ENCODE measurements at places on chromosomes 3 and 15. TPM values are rescaled to one million over a fixed set of nuclear protein-coding genes. Genes with fewer than 3 reads are reported as not detected.

DNA sequence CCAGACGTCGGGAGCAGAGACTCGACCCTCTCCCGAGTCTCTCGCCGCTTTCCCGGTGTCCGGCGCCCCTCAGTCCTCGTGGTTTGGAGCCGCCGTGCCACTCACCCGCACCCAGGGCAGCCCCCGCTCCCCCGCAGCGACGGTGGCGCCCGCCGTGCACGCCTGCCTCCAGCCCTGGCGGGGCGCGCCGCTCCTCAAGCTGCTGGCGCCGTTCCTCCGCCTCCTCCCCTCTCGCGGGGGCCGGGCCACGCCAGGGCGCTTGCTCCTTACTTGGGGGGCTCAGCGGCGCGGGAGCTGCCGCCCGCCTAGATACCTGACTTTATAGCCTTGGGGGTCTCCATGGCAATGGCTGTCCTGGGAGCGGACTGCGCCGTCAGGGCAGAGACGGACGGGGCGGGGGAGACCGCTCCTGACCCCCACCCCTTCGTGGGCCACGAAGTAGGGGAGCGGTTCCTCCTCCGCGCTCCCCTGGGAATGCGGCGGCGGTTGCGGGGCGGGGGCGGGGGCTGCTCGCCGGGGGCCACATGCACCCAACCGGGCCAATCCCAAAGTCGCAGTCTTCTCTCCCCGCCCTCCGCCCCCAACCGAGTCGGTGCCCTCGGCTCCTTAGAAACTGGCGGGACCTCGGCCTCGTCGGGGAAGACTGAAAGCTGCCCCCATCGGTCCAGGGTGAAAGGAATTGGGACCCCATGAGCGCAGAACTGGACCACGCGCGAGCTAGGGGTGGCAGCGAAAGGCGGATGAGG is at the start of gene ANKRD63:
Gene ANKRD63 (minus strand): TSS at position 196 of the 746 bp plus-strand sequence. CDS start 478 bp downstream, outside the sequence.
- no peak for DNase-seq

DNA sequence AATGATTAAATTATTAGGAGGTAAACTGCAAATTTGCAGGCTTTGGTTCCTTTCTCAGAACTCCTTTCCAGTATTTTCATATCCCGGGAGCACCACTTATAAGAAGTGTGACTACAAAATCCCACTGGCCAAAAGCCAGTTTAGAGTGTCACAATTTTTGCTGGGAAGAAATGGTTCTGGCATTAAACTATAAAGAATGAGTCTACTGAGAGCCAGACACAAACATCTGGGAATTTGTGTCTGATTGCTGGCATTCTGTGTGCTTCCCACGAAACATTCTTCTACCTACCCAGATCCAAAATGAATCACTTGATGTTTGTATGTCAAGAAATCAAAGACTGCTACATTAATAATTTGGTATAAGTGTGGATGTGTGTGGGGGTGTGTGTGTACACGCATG is 82.8 kb downstream of the DUT start:
- DNase-seq = no peak

GRCh38 chr3:158918008-158918407 is 116.2 kb downstream of the MFSD1 start:
- no peak for DNase-seq

DNA sequence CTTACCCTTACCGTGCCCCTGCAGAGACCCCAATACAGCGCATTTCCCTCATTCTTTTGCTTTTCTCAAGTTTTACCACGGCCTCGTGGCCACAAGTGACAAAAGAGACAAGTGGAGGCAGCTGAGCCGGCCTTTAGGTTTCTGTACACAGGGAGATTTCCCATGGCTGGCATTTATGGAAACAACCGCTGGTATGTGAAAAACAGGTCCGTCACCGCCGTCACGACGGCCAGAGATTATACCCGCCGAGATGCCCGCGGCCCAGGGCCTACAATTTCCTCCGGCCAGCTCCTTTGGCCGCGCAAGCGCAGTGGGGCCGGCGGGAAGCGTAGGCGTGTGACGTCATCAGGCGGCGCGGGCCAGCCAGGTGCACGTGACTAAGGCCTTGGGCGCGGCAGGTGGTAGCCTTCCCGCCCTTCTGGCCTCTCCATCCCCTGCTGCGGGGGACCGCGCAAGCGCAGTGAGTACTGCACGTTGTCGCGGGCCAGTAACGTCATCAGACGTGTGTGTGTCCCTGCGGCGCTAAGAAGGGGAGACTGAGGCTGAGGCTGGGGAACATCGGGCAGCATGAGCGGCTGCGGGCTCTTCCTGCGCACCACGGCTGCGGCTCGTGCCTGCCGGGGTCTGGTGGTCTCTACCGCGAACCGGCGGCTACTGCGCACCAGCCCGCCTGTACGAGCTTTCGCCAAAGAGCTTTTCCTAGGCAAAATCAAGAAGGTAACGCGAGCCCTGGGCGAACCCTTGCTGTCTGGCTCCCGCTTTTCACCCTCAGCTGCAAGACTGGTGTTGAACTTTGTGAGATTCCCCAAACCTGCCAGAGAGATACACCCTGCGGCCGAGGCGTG is at the start of gene ACAD9:
Gene ACAD9 (plus strand): TSS at position 496 of the 845 bp plus-strand sequence. CDS start 72 bp downstream, at position 568.
- DNase-seq = peak; percentile 98

DNA sequence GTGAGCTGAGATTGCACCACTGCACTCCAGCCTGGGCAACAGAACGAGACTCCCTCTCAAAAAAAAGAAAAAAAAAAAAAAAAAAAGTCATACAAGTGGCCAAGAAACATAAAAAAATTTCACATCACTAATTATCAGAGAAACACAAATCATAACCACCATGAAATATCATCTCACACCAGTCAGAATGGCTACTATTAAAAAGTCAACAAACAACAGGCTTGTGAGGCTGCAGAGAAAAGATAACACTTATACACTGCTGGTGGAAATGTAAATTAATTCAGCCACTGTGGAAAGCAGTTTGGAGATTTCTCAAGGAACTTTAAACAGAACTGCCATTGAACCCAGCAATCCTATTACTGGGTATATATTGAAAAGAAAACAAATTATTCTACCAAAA is 291.1 kb upstream of the MCTP2 start:
- no peak for DNase-seq

DNA sequence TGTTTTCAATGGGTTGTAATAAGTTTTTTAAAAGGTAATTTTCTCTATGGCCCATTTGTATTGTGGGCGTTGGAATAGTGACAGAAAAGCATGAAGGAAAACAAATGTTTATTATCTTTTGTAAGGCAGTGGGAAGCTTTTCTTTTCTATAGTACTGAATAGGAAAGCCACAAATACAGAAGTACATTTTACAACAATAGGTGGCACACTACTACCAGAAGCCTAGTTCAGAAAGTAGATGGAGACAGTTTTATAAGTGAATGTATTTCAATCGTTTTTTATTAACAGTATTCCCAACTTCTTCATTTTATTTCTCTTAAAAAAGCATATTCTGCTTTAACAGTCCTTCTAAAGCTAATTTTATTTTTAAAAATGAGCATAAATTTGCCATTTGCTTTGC is 296.7 kb downstream of the PTPRG start:
- DNase-seq = no peak

DNA sequence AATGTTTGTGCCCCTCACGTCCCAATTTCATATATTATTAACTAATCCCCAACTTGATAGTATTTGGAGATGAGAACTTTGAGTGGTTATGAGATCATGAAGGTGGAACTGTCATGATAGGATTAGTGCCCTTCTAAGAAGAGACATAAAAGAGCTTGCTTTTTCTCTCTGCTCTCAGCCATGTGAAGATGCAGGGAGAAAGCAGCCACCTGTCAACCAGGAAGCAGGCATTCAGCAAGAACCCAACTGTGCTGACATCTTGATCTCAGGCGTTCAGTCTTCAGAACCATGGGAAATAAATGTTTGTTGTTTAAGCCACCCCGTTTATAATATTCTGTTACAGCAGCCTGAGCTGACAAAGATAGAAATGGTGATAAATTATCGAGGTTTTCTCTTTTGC is 278.7 kb upstream of the KCNMB2 start:
- DNase-seq = no peak

- no peak for DNase-seq
Observed at GRCh38 chr15:73716417-73716816, 32.2 kb downstream of the CD276 start.

GRCh38 chr3:30733209-30733608 is 126.8 kb downstream of the TGFBR2 start:
- no peak for DNase-seq

DNA sequence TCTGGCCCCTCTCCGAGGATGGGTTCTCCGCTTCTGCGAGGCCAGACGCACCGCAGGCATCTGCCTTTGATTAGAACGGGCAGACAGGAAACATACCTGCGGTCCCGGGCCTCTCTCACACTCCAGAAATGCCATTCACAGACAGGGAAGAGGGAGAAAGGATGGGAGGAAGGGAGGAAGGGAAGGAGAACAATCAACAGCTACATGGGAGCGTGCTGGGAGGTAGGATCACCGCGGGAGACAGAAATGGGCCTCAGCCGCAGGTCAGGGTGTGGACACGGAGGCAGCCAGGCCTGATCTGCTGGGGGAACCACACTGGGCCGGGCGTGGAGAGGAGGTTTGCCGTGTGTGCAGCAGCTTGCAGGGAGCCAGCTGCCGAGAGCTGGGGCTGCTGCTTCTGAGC is 90.7 kb upstream of the RGMA start:
- no peak for DNase-seq

DNA sequence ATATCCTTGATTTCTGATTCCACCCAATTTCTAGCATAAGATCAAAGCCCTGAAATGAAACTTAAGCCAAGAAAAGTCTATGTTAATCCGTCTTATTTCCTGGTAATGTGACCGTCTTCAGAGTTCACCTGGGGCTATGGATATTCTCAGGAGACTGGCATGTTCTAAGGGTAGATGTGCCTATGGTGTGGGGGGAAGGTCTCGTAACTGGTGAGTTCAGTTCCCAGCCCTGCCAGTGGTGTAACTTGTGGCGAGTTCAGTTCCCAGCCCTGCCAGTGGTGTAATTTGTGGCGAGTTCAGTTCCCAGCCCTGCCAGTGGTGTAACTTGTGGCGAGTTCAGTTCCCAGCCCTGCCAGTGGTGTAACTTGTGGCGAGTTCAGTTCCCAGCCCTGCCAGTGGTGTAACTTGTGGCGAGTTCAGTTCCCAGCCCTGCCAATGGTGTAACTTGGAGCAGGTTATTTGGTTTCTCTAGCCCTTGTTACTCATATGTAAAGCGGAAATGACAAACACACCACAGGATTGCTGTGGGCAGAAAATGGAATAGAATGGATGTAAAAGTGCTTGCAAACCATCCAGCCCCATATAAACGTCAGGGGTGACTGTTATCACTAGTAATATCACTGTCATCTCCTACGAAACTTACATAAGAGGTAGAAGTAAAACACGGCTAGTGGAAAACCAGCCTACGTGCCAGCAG is 30.4 kb downstream of the SLC51A start:
- DNase-seq = no peak

The TRIM42 gene
- total RNA-seq = not detected

The FRMD5 gene
- total RNA-seq = not detected

The CHRM5 gene
- not detected for total RNA-seq
